ENCODE measurements at places on chromosomes 1 and 21. TPM values are rescaled to one million over a fixed set of nuclear protein-coding genes. Genes with fewer than 3 reads are reported as not detected.

- no peak overlapping the region for H3K4me3 ChIP-seq
- H3K27ac ChIP-seq: no peak overlapping the region
- no peak for DNase-seq
- peaks cover 5% of the 10 kb centered on the region for H3K4me1 ChIP-seq
Observed at GRCh38 chr1:51963592-51964308, 26.8 kb downstream of the RAB3B start.

GRCh38 chr21:41371685-41372030, 9.8 kb downstream of the MX2 start:
- no peak for DNase-seq
- H3K4me1 ChIP-seq: peaks cover 4% of the 10 kb centered on the region
- no peaks in the 10 kb centered on the region for H3K27me3 ChIP-seq
- no peaks in the 10 kb centered on the region for H3K36me3 ChIP-seq
- H3K4me3 ChIP-seq: no peak overlapping the region
- H3K27ac ChIP-seq: no peak overlapping the region

- H3K27me3 ChIP-seq: no peaks in the 10 kb centered on the region
- H3K27ac ChIP-seq: peak overlapping the region; percentile 43
- DNase-seq: no peak
- peak overlapping the region; percentile 4 for H3K4me3 ChIP-seq
- no peaks in the 10 kb centered on the region for H3K36me3 ChIP-seq
Observed at GRCh38 chr1:39117899-39118450, 86.5 kb upstream of the MACF1 start.

GRCh38 chr1:229035054-229035747, 235.7 kb upstream of the RAB4A start:
- H3K4me1 ChIP-seq: no peaks in the 10 kb centered on the region
- H3K27me3 ChIP-seq: peaks cover 30% of the 10 kb centered on the region
- H3K27ac ChIP-seq: no peak overlapping the region
- H3K4me3 ChIP-seq: no peak overlapping the region
- no peaks in the 10 kb centered on the region for H3K36me3 ChIP-seq

GRCh38 chr1:205179842-205180241, 31.7 kb downstream of the DSTYK start:
- H3K27ac ChIP-seq: no peak overlapping the region
- no peaks in the 10 kb centered on the region for H3K36me3 ChIP-seq
- no peak overlapping the region for H3K4me3 ChIP-seq
- H3K4me1 ChIP-seq: peaks cover 15% of the 10 kb centered on the region
- H3K27me3 ChIP-seq: no peaks in the 10 kb centered on the region

- H3K4me1 ChIP-seq: no peaks in the 10 kb centered on the region
- H3K27me3 ChIP-seq: peaks cover 3% of the 10 kb centered on the region
- H3K4me3 ChIP-seq: no peak overlapping the region
- no peak for DNase-seq
- H3K36me3 ChIP-seq: no peaks in the 10 kb centered on the region
- H3K27ac ChIP-seq: no peak overlapping the region
Observed at GRCh38 chr1:179750630-179751029, 7.5 kb downstream of the FAM163A start.

DNA sequence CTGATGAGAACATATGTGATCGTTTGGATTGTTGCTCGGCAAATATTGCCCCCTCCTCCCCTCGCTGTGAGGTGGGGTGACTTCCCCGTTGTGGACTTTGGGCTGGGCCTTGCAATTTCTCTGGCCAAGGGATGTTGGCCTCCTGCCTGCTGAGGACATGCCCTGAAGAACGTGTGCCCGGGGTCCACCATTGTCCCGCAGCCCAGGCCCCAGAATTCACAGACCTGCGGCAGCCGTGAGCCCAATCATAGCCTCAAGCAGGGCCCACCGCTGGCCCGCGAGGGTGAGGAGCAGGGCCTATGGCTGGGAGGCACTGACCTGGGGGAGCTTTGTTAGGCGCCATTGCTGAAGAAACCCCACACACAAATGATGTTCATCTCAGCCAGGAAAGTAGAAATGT, 58.3 kb upstream of the ACTRT2 start:
- no peaks in the 10 kb centered on the region for H3K27me3 ChIP-seq
- H3K4me3 ChIP-seq: no peak overlapping the region
- no peak for DNase-seq

- H3K27me3 ChIP-seq: no peaks in the 10 kb centered on the region
- no peak overlapping the region for H3K4me3 ChIP-seq
- peaks cover 37% of the 10 kb centered on the region for H3K4me1 ChIP-seq
- no peaks in the 10 kb centered on the region for H3K36me3 ChIP-seq
- no peak for DNase-seq
Observed at GRCh38 chr1:12594966-12595756, 22.8 kb downstream of the DHRS3 start.

DNA sequence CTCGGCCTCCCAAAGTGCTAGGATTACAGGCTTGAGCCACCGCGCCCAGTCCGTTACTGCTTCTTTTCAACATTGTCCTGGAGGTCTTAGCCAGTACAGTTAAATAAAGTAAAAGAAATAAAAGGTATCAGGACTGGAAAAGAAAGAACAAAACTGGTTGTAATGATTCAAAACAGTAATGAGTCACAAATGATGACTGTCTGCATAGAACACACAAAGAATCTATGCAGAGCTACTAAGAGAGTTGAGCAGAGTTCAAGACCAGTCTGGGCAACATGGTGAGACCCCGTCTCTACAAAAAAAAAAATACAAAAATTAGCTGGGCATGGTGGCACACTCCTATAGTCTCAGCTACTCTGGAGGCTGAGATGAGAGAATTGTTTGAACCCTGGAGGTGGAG, 23.4 kb downstream of the BCAR3 start:
- no peak overlapping the region for H3K27ac ChIP-seq
- H3K4me1 ChIP-seq: peaks cover 19% of the 10 kb centered on the region
- H3K36me3 ChIP-seq: no peaks in the 10 kb centered on the region
- H3K4me3 ChIP-seq: no peak overlapping the region

GRCh38 chr1:54312796-54313316, 93.3 kb downstream of the SSBP3 start:
- H3K36me3 ChIP-seq: no peaks in the 10 kb centered on the region
- H3K27ac ChIP-seq: no peak overlapping the region
- DNase-seq: no peak
- no peak overlapping the region for H3K4me3 ChIP-seq

DNA sequence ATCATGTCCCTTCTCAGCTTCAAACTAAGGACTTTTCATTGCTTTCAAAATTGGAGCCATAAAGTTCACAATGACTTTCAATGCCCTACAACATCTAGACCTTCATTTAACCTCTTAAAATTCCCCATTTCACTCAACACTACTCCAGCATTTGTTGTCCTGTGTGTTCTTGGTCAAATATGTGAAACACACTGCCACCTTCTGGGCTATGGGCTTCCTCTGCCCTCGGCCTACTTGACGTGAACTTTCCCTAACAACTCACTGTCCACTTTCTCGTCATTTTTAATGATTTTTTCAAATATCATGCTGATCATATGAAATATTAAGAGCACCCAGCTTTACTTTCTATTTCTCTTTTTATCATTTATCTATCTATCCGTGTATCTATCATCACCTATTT, 2018.4 kb downstream of the NCAM2 start:
- no peak overlapping the region for H3K4me3 ChIP-seq
- no peaks in the 10 kb centered on the region for H3K4me1 ChIP-seq
- no peak for DNase-seq
- H3K27ac ChIP-seq: no peak overlapping the region

DNA sequence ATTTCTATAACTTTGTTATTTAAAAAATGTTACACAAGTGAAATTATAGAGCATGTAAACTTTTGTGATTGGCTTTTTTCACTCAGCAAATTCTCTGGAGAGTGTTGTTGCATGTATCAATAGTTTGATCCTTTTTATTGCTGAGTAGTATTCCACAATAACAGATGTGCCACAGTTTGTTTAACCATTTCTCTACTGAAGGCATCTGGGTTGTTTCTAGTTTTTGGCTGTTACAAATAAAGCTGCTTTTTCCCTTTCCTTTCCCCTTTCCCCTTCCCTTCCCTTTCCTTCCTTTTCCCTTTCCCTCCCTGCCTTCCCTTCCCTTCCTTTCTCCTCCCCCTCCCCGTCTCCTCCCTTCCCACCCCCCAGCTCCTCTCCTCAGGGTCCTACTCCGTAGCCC, 15.9 kb downstream of the TUFT1 start:
- DNase-seq: no peak
- H3K4me1 ChIP-seq: peaks cover 8% of the 10 kb centered on the region
- H3K4me3 ChIP-seq: no peak overlapping the region
- no peaks in the 10 kb centered on the region for H3K36me3 ChIP-seq
- H3K27ac ChIP-seq: no peak overlapping the region

DNA sequence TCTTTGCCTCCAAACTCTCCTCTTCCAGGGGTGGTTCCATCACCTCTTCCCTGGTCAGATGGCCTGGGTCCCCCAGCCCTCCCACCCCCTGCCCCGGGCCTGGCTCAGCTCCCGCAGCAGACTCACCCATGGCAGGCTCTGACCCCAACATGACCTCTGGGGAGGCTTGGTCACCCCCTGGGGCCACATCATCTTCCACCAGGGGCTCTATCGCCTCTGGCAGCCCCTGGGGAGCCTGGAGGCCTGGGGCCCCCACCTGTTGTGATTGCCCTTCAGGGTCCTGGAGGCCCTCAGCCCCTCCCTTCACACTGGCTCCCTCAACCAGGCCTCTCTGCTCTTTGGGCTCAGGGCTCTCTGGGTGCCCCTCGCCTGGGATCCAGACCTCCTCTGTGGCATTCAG, 6.4 kb downstream of the NES start:
- H3K4me1 ChIP-seq: peaks cover 11% of the 10 kb centered on the region
- H3K27ac ChIP-seq: no peak overlapping the region
- H3K36me3 ChIP-seq: no peaks in the 10 kb centered on the region
- no peak for DNase-seq

GRCh38 chr1:223102797-223103533, 40.1 kb downstream of the TLR5 start:
- H3K27ac ChIP-seq: no peak overlapping the region
- DNase-seq: no peak
- no peaks in the 10 kb centered on the region for H3K4me1 ChIP-seq
- H3K4me3 ChIP-seq: no peak overlapping the region
- no peaks in the 10 kb centered on the region for H3K27me3 ChIP-seq

- no peaks in the 10 kb centered on the region for H3K27me3 ChIP-seq
- peak; percentile 79 for DNase-seq
- no peak overlapping the region for H3K27ac ChIP-seq
- no peaks in the 10 kb centered on the region for H3K36me3 ChIP-seq
- H3K4me3 ChIP-seq: no peak overlapping the region
- no peaks in the 10 kb centered on the region for H3K4me1 ChIP-seq
Observed at GRCh38 chr1:78617615-78618026, 2.6 kb upstream of the IFI44L start.

DNA sequence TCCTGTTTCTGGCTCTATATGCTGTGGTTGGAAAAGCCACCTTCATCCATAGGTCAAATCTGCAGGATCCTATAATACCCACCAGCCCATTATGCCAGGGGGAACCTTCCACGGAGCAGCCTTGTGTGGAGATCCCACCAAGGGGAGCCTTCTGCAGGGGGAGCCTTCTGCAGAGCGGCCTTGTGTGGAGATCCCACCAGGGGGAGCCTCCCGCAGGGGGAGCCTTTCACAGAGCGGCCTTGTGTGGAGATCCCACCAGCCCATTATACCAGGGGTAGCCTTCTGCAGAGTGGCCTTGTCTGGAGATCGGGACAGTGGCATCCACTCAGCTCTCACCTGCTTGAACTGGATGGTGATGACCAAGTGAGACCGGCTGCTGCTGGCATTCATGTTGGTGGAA, 85.3 kb downstream of the SCCPDH start:
- DNase-seq: no peak
- no peaks in the 10 kb centered on the region for H3K36me3 ChIP-seq
- no peak overlapping the region for H3K27ac ChIP-seq
- no peaks in the 10 kb centered on the region for H3K27me3 ChIP-seq
- H3K4me1 ChIP-seq: no peaks in the 10 kb centered on the region
- H3K4me3 ChIP-seq: no peak overlapping the region

DNA sequence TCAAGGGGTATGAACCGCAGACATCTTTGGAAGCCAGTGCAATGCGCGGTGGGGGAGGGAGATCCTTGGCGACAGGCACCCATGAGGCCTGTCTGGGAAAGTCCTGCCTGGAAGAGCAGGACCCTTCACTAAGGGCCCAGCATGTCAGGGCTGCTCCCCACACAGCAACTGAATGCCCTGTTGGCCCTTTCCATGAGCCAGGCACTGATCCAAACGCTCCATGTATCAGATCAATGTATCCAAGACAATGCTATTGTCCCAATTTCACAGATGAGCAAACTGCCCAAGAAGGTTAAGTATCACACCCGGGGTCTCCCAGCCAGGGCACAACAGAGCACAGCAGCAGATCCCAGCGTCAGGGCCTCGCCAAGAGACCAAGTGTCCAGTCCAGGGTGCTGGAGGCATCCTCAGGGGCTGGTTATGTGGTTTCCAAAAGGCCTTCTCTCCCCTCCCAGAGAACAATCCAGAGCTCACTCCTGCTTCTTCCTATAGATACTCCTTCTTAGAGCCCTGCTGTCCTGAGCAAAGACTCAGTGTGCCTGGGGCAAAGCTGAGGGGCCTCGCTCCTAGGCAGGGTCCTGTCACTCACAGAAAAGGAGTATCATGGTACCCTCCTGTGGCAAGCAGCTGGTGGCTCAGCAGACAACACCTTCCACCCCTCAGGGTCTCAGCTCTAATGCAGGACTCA, 328.0 kb downstream of the NPHP4 start:
- no peaks in the 10 kb centered on the region for H3K36me3 ChIP-seq
- H3K4me3 ChIP-seq: no peak overlapping the region
- H3K27me3 ChIP-seq: peaks cover 6% of the 10 kb centered on the region
- no peak overlapping the region for H3K27ac ChIP-seq

DNA sequence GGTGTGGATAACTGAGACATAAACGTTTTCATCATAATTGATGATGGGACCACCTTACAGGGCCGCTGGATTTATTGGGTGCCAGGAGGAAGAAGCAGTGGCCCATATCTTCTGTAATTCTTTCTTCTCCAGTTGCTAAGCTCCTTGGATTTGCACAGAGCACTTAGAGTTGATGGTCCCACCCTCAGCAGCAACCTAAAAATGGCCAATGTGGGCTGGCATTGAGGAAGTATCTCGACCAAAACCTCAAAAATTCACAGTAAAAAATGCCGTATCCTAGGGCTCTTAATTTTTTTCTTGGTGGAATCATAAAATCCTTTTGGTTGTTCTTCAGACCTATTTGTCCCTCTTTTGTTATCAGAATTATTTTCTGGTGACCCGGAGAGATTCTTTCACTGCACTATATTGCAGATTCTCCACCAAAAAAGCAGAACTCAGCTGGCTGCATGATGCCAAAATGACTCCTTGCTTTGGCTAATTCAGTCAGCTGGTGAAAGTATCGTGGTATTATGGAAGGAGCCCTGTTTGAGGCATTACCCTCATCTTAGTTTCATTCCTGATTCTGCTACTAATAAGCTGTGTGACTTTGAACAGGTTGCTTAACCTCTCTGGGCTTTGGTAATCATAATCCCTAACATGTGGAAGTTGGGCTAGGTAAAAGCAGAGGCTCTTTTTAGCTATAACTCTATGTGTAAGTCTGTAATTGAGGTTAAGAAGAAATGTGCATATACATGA, 27.6 kb downstream of the KIRREL1 start:
- H3K36me3 ChIP-seq: no peaks in the 10 kb centered on the region
- H3K27ac ChIP-seq: no peak overlapping the region
- H3K4me3 ChIP-seq: no peak overlapping the region
- no peak for DNase-seq
- no peaks in the 10 kb centered on the region for H3K27me3 ChIP-seq
- peaks cover 48% of the 10 kb centered on the region for H3K4me1 ChIP-seq

BTBD8 gene
- total RNA-seq: 2.8 TPM

KPRP gene
- not detected for total RNA-seq

WDR26 gene
- 57.2 TPM for total RNA-seq

GJB3 gene
- total RNA-seq: 46.7 TPM

XCL2 gene
- not detected for total RNA-seq

CRNN gene
- total RNA-seq: not detected

PAPPA2 gene
- total RNA-seq: not detected

TMCC2 gene
- 2.7 TPM for total RNA-seq

ADPRS gene
- 28.2 TPM for total RNA-seq
